ENCODE measurements at places on chromosomes 12 and 14. TPM values are rescaled to one million over a fixed set of nuclear protein-coding genes. Genes with fewer than 3 reads are reported as not detected.

The PLA2G1B gene
- not detected for total RNA-seq

DNA sequence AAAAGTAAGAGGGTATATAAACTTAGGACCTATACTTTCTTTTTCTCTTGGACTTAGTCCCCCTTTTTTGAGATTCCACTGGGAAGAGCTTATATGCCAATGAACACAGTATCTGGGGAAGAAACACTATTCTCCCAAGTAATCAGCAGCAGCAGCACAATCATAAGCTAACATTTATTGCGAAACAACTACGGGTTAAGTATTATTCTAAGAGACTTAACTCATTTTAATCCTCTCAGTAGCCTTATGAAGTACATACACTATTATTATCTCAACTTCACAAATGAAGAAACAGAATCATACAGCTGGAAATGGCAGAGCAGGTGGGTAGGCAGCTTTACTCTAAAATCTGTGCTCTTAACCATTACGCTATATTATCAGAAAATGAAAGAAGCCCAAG, 27.9 kb downstream of the BAZ2A start:
- no peak for DNase-seq

DNA sequence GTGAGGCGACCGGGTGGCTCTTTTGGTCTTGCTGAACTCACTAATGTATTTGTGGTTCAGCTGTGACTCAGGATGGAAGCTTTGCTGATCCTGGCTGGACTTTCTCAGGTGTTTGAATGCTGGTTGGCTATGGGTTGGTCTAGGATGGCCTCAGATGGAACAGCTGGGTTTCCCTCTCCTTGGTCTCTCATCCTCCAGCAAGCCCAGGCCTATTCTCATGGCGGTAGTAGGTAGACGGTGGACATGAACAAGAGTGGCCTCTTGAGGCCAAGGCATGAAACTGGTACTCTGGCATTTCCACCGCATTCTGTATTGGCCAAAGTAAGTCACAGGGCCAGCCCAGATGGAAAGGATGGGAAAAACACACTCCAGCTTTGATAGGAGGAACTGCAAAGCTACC, 11.8 kb upstream of the POLR3B start:
- no peak for DNase-seq

The ZC2HC1C gene
- total RNA-seq, result 7.5 TPM

- no peak for DNase-seq
These were observed 5.3 kb downstream of the KRT81 start for GRCh38 chr12:52285851-52286530.

- DNase-seq, result no peak
These were observed 36.6 kb downstream of the MAX start for GRCh38 chr14:65065719-65066118.

- DNase-seq, result no peak
These were observed 2.7 kb downstream of the SHMT2 start for GRCh38 chr12:57232156-57232756.

The EIF2S3B gene
- 0.41 TPM for total RNA-seq

GRCh38 chr14:99265571-99265970, 6.4 kb downstream of the BCL11B start:
- no peak for DNase-seq

The ABCD2 gene
- 11.8 TPM for total RNA-seq

- no peak for DNase-seq
These were observed 98.9 kb downstream of the HMGA2 start for GRCh38 chr12:65923228-65923627.

GRCh38 chr12:48999371-49000131, at the start of gene DDN:
Gene DDN, minus strand, starts transcription at chr12:48999375. Its CDS starts 88 bp downstream, at chr12:48999287.
- peak; percentile 56 for DNase-seq

DNA sequence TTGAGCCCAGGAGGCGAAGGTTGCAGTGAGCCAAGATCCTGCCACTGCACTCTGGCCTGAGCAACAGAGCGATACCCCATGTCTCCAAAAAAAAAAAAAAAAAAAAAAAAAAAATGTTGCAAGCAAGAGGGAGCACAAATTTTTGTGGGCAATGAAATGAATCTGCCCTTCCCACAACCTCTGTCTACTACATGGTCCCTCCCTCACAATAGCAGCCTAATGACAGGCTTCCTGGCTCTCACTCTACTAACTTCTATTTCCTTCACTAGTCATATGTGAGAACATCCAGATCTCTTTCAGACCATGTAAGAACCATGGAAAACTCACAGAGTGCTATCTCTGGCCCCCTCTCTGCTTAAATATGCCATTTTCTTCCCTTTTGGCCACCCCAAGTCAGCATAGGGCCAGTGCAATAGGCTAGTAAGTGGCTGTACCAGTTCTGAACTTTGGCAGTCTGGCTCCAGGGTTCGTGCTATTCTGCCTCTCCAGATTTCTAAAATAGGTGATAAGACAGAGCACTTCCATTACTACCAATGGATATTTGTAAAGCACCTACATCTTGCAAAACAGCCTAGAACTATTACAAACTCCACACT, 7.1 kb downstream of the OSBPL8 start:
- no peak for DNase-seq

DNA sequence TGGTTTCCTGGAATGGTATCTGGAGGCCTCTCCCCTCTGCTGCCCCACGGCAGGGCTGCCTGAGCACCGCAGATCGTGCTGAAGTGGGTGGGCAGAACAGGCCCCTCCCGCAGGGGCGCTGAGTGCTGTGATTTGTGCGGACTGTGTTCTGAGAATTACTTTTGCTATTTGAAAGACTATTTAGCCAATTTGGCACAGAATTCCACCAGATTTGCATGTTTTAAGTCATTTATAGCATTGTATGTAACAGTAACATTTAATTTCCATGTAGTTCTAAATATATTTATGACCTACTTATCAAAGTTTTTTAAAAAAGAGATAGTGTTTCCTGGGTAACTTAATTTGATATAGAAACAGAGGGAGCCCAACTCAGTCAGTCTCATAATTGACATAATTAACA, 55.3 kb downstream of the TNFAIP2 start:
- DNase-seq, result no peak

The RGS6 gene
- total RNA-seq, result 12.4 TPM

- DNase-seq, result no peak
These were observed 5.4 kb downstream of the MARK3 start for GRCh38 chr14:103390605-103391004.

The GSKIP gene
- 10.2 TPM for total RNA-seq

- DNase-seq, result no peak
These were observed 42.1 kb upstream of the LIN7A start for GRCh38 chr12:80979816-80980215.

- DNase-seq, result no peak
These were observed 46.1 kb downstream of the FRMD6 start for GRCh38 chr14:51697848-51698247.

DNA sequence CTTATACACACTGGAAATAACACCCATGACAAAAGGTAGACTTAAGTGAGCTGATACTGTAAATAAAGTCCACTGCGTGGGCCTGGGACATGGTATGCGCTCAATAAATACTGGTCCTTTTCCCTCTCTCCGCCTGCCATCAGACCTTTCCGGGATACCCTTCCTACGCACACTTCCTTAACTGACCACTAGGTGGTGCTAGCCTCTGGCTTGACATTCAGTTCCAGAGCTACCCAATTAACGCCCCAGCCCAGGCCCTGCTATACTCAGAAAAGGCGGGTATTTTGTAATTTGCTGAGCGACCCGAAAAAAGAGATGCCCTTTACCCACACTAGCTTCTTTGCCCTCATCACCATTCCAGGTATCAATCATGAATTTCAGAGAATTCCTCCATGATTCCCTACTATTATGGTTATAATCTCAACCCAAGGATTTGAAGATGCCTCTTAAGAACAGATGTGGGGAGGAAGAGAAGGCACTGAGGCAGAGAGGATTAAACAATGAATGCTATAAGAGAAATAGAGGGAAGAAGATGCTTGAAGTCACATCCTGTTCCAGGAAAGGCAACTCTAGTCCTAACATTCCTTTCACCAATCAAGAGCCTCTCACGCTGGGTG, 3.9 kb upstream of the LRP1 start:
- peak; percentile 75 for DNase-seq

The C2CD5 gene
- 18.4 TPM for total RNA-seq

GRCh38 chr14:103523575-103523954, 935 bp upstream of the CKB start:
- DNase-seq, result no peak

DNA sequence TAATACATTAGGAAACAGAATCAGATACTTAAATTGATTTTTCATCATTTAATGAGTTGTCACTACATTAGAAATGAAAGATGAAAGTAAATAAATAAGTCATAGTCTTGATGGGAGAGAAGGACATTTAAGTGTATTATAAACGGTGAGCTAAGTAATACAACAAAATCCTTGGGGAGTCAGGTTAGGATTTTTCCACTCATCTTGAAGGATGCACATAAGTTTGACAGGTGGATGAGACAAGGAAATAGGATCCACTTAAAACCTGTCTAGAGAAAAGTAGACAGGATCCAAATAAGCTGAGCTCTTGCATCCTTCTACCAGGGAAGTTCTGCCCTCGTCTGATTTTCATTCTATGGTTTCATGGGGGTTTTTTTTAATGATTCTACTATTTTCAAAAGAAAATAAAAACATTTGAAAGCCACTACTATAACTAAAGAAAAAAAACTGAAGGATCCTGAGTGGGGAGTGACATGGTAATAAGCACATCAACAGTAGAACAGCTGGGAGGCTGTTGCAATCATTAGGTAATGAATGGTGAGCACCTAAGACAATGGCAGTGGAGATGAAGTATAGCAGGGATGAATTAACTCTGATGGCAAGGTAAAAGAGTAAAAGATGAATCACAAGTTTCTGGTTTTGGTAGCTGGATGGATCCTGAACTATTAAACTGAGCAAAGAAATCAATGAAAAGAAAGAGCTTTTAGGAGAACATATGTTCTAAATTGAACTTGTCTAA, 17.0 kb downstream of the CEP128 start:
- no peak for DNase-seq

The E2F7 gene
- 0.16 TPM for total RNA-seq

- no peak for DNase-seq
These were observed 236.5 kb downstream of the PDZRN4 start for GRCh38 chr12:41424651-41425050.

GRCh38 chr14:63394841-63395240, 76.1 kb upstream of the GPHB5 start:
- DNase-seq, result no peak

- no peak for DNase-seq
These were observed 13.6 kb upstream of the FOXN3 start for GRCh38 chr14:89430391-89431236.

The AKAP6 gene
- total RNA-seq, result 98.2 TPM

The CCNB1IP1 gene
- total RNA-seq, result 49.2 TPM

The NPAS3 gene
- total RNA-seq, result 2.4 TPM

DNA sequence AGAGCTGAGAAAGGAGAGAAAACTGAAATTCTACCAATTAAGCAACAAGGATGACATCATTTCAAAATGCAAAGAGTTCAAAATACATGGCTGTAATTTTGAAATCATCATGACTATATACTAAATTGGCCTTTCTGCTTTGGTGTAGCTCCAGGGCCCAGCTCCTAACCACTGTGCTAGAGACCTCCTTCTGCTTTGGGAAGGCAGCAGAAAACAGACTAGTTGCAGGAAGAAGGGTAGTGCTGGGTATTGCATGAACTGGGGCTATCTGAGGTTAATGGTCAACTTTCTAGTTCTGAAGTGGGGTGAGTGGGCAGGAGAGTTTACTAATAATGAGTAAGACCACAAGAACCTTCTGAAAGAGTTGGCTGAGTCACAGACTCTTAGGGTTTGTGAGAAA, 66.2 kb downstream of the PTGER2 start:
- DNase-seq, result no peak

- no peak for DNase-seq
These were observed 41.1 kb downstream of the SERPINA3 start for GRCh38 chr14:94653321-94653720.

- no peak for DNase-seq
These were observed 74.2 kb downstream of the PRORP start for GRCh38 chr14:35196571-35196970.

DNA sequence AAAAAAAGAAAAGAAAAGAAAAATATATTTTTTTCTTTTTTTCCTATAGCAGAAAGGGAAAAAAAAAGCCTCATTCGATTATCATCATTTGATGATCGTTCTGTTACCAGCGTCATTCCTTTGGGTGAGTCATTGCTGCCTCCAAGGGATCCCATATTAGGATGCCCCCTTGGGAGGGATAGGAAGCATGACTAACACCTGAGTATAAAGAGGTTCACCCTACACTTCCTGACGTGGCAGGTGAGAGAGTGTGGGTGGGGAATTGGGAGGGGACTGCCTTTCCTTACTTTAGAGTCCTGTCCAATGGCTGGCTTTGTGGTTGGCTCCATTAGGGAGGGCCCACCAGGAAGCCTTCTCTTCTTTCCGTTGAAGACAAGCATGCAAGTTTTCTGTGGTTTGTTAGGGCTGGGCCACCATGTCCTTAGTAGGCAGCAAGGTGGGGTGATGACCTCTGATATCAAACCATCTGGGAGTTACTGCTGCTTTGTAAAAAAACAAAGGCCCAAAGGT, 56.1 kb upstream of the FUT8 start:
- no peak for DNase-seq

DNA sequence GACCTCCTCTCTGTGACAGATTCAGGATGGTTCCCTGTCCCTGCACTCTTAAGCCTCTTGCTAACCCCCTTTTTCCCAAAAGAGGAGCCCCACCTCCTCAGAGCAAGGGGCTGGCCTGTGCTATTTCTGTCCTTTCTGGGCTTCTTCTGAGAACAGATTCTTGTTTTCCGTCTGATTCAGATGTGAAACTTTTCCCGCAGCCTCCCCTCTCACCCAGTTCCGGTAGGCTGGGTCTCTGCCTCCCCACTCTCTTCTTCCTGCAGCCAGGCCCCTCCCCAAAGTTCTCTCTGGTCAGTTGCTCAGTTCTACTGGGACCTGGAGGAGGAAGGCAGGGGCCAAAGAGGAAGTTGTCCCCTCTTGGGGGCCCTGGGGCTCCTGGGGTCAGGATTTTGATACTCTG, 11.8 kb downstream of the PDE1B start:
- DNase-seq, result peak; percentile 36

The CLEC7A gene
- total RNA-seq, result 10.4 TPM

GRCh38 chr12:5796959-5797225, 148.2 kb downstream of the ANO2 start:
- no peak for DNase-seq

DNA sequence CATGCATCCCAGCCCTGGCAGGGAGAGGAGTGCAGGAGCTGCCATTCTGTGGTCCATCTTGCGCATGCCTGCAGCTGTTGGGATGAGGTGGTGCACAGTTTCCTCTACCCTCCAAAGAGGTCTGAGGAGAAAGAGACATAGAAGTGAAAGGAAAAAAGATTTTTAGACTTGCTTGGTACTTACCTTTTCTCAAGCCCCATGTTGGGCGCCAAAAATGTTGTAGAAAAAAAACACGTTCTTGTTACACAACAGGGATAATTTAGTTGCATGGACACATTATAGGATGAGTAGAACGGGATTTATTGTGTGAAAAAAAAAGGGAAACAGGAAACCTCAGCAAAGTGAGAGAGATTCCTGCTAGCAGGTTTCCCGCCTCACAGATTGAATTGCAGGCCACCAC, 244.4 kb upstream of the GARIN2 start:
- no peak for DNase-seq

The ADCY4 gene
- total RNA-seq, result 43.9 TPM

The C14orf39 gene
- total RNA-seq, result not detected

DNA sequence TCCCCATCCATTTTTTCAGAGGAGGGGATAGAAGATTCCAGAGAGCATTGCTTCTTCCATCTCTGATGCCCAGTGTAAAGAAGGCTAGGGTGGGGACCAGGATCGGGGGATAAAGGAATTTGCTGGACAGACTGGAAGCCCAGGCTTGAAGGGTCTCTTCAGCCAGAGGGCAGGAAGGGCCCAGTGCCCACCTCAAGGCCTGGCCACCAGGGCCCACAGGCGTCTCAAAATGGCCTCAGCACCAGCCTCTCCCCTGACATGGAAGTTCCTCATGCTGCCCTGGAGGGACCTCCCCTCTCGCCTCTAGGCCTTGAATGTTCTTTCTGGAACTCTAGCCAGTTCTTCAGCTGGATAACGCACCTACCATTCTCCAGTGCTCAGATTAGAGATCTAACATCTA, 2.8 kb downstream of the RPS6KL1 start:
- DNase-seq, result no peak
